ENCODE measurements at places on chromosomes 3 and 15.

DNA sequence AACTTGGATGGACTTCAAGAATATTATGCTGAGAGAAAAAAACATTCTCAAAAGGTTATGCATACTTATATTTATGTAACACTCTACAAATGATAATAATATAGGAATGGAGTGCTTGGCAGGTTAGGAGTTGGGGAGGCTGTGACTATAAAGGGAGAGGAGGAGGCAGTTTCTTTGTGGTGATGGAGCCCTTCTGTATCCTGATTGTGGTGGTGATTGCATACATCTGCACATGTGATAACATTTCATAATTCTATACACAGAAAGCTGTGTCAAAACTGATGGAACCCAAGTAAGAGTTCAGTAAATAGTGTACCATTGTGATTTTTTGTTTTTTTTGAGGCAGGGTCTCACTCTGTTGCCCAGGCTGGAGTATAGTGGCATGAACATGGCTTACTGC lies 31.7 kb upstream of the FAM3D start:
- no peak for DNase-seq

DNA sequence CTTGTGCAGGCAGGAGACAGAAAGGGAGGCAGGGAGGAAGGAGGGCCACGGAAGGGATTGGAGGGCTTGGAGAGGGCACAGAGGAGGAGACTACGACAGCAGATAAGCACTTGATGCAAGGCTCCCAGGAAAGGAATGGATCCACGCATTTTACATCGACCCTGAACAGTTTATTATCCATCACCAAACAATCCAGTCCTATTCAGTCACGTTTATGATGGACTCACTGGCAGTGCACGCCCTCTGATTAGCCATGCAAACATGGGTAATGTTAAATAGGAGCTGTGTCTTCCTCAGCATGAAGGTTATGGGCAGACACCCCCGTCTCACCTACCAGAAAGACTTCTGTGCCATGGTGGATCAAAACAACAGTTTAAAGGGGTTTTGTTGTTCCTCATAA lies 80.2 kb upstream of the SNRK start:
- DNase-seq, result no peak

DNA sequence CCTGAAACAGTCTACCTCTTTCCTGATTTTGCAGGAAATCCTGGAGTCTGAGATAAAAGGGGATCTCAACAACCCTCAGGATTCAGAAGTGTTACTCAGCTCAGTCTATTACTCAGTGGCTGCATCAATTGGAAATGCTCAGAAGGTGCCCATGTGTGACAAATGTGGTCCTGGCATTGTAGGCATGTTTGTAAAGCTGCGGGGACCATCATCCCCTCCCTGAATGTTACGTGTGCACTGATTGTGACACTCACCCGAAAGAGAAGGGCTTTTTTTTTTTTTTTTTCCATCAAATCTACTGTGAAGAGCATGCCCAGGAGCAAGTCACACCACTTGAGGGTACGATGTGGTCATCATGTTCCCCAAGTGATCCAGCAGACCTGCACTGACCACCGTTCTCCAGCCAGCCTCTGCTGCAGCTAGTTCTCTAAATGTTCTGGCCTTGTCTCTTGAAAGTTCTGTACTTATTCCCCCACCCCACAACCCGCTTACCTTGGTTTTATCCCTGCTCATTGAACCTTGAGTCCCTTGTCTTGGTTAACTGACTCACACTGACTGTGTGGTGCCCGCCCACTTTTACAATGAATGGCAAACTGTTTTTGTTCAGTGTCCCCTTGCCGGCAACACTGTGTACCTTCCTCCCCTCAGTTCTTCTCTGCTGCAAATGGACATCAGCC lies 19.8 kb downstream of the ST3GAL6 start:
- no peak for DNase-seq

GRCh38 chr3:20417388-20418108 lies 231.5 kb upstream of the SGO1 start:
- no peak for DNase-seq

GRCh38 chr3:98793971-98794370 lies 30.8 kb downstream of the ST3GAL6 start:
- no peak for DNase-seq

- no peak for DNase-seq
Measured at GRCh38 chr3:114274929-114275328, 18.9 kb upstream of the TIGIT start.

DNA sequence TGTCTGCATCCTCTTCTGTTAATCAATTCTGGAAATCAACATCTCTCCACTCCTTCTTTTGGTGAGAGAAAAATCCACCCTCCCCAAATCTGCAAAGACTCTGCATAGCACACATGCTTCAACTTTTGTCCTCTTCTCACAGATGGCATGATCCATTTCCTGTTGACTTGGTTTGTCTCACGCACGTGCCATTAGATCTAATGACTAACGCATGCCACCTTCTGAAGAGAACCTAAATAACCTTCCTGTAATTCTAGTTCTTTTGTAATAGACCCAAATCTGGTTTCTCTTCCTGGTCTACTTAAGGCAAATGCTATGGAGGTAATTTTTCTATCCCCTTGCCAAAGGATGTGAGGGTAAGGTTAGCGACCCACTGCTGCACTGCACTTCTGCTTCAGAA lies 51.0 kb upstream of the ATOSA start:
- DNase-seq, result no peak

Data from NCI-H1417 treated with DMSO at 0.1 percent for 48 hours (cell line).